ENCODE measurements at places on chromosomes 11 and 22.

DNA sequence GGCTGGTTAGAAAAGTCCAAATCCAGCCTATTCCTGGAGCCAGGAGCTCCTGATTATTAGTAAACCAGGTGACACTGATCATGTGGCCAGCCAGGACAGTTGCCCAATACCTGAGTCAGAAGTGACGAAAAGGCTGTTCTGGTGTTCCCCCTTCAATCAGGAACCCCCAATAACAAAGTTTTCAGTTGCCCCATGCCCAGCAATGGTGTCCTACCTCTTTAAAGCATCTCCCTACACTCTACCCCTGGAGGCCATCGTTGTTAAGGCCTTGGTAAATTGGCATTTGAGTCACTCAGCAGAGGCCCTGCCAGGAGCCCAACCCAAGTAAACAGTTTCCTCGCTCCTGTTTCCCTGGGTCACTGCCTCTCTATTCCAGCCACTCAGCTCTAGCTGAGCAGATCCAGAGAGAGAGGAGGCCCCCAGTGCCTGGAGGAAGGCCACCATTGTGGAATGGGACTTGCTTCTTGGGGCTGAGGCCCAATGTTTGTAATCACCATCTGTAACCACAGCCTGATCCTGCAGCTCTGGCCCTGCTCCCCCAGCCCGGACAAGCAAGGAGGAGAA, 25.0 kb downstream of the ARHGAP1 start:
- H3K27me3 ChIP-seq = no peaks in the 10 kb centered on the region
- H3K27ac ChIP-seq = peak overlapping the region; percentile 70
- peaks cover 21% of the 10 kb centered on the region for H3K36me3 ChIP-seq
- DNase-seq = no peak
- no peak overlapping the region for H3K4me3 ChIP-seq
- H3K4me1 ChIP-seq = peaks cover 15% of the 10 kb centered on the region

DNA sequence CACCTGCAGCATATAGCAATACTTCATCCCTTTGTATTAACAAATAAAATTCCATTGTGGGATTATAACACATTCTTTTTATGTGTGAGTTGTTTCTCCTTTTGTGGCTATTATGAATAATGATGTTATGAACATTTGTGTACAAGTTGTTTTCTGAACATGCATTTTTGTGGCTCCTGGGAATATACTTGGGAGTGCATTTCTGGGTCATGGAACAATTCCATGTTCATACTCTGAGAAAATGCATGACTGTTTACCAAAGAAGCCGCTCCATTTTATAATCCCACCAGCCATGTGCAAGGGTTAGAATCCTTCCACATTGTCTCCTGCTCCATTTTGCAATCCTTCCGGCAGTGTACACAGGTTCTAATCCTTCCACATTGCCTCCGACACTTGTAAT, 713.8 kb downstream of the TBC1D22A start:
- H3K27ac ChIP-seq = no peak overlapping the region
- DNase-seq = no peak
- H3K4me3 ChIP-seq = no peak overlapping the region
- H3K36me3 ChIP-seq = no peaks in the 10 kb centered on the region
- no peaks in the 10 kb centered on the region for H3K27me3 ChIP-seq

DNA sequence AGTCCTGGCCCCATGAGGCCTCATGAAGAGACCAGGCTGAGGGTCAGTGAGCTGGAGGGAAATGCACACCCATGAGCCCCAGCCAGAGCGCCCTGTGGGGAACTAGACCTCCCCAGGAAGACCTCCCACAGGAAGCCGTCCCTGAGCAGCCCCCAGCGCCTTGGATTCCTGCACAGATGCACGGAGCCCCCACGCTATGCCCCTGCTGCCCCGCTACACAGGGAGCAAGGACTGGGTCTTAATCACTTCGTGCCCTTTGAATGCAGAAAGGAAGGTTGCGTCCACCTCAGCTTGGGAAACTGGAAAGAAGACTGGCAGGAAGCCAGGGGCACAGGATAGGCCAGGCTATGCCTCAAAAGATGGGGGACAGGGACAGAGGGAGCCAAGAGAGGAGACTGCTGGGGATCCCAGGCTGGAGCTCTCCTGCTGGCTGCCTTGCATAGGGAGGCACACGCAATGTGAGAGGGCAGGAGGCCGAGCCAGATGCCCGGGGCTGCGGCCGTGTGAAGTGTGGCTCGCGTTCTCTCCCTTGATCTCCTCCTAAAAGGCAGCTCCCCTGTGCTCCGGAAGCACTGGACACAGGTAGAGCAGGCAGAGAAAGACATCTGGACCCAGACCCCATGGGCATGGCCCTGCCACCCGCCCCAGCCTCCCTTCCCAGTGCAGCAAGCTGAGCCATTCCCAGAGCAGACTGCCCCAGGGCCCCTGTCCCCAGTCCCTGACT, 32.8 kb downstream of the MACROD1 start:
- no peaks in the 10 kb centered on the region for H3K27me3 ChIP-seq
- no peak for DNase-seq
- H3K36me3 ChIP-seq = no peaks in the 10 kb centered on the region
- H3K27ac ChIP-seq = no peak overlapping the region
- no peaks in the 10 kb centered on the region for H3K4me1 ChIP-seq

- no peaks in the 10 kb centered on the region for H3K27me3 ChIP-seq
- H3K27ac ChIP-seq = no peak overlapping the region
- H3K4me3 ChIP-seq = no peak overlapping the region
- H3K4me1 ChIP-seq = peaks cover 14% of the 10 kb centered on the region
These were observed 109.7 kb upstream of the MTMR2 start for GRCh38 chr11:96033599-96033998.

All from osteocyte (in vitro differentiated cells).